ENCODE measurements at places on chromosomes 3 and 15.

DNA sequence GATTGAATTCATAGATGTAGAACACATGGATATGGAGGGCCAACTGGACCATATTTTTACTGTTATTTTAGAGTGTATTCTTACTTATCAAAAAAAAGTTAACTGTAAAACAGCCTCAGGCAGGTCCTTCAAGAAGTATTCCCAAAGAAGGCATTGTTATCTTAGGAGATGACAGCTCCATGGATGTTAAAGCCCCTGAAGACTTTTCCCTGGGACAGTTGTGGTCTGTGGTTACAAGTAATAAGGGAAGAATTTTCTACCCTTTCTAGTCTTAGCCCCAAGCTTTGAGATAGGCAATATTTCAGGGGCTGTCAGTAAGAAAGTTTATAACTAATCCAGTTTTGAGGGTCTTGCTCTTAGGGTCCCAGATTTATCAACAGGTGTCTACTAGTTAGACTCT, 62.5 kb downstream of the LRRC49 start:
- no peak for DNase-seq

GRCh38 chr15:91488452-91488851, 365.1 kb upstream of the SLCO3A1 start:
- no peak for DNase-seq

DNA sequence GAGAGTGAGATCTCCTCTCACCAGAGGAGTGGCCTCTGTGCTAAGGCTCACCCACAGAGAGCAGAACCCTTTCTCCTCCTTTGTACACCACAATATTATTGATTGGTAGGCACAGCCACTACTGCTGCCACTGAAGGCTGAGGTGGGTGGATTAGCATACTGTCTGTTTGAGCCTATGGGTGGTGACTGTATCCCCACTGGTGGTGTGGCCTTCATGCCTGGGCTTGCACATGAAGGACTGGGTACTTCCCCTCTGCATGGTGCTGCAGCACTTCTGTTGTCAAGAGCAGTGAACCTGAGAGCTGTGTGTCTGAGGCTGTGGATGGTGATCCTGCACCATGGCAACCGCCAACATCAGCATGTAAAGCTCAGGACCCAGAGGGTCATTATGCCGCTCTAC, 35.7 kb upstream of the NECTIN3 start:
- DNase-seq = no peak

DNA sequence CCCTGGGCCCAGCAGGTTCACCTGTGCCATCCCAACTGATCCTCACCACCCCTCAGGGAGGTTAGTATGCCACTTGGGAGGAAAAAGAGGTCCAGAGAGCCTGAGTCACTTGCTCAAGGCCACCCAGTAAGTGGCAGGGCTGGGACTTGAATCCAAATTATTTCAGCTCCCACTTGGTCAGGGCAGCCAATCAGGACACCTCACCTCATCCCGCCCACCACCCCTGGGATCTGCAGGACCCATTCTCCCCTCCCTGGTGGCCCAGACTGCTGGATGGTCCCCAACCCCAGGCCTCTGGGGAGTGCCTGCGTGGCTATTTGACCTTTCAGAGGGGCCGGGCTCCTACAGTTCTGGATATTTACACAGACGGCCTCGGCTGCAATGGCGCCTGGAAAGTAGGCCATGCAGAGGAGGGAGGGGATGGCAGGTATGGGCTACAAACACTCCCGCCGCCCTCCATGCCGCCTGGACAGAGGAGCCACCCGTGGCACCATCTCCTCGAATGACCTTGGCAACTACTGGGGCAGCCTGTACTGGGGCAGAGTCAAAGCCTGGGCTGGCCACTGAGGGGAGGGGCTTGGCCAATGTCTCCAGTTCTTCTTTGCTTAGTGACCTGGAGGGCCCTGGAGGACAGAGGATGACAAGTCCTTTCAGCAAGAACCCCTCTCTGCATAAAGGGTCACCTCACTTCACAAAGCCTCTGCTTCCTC, 153.6 kb upstream of the LINGO1 start:
- DNase-seq = no peak

DNA sequence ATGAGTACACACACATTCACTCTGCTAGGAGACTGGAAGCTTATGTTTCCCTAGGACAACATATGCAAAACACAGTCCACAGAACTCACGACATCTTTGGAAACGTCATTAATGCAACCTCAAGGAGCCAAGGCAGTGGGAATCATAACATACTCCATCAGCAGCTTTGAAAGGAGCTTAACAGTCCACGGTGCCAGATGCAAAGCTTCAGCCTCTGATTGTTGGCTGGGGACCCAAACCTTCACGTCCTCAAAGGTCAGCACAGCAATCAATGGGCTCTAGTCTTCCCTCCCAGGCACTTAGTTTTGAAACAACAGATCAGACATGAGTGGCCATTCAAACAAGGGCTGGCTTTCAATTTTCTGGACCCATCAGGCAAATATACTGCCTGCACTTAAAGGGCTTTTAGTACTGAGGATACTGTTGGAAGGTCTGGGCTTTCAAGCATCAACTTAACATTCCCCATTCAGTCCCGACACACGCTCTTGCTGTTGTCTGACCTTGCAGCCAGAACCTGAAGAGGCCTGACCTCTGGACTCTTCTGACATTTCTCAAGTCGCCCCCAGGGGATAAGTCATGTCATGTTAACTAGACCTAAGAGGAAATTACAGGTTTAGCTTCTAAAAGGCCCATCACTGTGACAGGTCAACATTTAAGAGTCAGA, 223.0 kb downstream of the PDZRN3 start:
- no peak for DNase-seq

DNA sequence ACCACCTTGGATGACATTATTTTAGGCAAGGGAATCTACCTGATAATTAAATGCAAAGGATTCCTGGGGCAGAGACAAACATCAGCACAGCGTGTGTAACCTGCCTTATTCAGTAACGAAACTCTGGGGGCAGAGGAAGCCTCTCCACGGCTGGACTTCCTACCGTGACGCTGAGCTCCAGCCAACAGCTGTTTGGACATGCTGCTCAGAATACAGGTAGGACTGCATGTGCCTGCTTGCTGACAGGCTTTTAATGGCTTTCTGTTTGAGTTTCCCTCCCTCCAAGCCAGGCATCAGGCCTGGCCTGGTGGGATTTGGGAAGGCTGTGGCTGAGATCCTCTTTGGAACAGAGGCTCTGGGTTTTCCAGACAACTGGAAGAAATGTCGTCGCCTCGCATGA, 150.6 kb downstream of the ADAMTS17 start:
- DNase-seq = peak; percentile 17

- no peak for DNase-seq
These were observed 714 bp downstream of the GNAT1 start for GRCh38 chr3:50192124-50192523.

DNA sequence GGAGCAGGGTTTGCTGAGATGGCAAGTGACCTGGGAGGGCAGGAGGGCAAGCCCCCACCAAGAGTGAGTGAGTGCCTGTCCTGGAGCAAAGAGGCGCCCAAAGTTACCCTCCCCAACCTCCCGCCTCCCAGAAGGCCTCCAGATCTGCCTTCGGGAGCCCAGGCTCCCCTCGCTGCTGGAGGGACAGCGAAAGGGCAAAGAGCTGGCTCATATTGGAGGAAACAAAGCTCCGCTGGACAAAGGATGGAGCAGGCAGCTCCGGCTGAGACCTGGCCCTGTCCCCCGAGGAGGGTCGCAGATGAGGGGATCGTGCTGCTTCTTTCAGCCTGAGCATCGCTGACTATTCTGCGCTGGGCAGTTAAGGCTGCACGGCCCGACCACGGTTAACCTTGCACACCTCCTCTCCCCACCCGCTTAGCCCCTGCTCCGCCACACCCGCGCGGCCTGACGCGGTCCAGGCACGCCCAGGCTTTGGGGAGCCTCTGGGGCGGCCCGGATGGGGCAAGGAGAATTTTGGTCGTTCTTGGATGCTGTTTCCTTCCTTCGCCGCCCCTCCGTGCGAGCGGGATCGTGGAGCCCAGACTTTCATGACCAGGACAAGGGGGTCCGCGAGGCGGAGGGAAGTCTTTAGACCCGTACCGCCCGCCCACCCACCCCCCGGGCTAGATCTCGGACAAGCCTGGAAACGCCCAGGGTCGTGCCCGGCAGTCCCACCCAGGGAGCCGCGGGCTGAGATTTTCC, 651 bp downstream of the PLCD1 start:
- DNase-seq = no peak

DNA sequence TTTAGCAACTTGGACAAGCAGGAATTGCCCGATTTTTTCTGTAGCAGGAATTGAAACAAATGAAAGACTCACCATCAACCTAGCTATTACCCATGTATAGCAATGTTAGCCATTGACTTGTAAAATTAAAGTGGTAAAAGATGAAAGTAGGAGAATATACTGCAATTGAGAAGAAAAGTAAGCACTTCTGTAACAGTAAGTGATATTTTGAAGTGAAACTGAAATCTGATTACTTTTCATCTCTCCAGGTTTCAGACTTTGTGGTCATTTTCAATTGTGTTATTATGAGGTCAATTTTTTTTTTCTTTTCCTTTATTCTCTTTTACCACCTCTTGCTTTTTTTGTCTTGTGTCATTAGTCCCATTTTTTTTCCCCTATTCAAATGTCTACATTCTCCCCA, 1078.2 kb downstream of the ZPLD1 start:
- DNase-seq = no peak

- DNase-seq = no peak
These were observed 62.8 kb downstream of the POLR2M start for GRCh38 chr15:57769266-57769665.

GRCh38 chr15:32718821-32719716, 1.3 kb downstream of the GREM1 start:
- DNase-seq = peak; percentile 9

DNA sequence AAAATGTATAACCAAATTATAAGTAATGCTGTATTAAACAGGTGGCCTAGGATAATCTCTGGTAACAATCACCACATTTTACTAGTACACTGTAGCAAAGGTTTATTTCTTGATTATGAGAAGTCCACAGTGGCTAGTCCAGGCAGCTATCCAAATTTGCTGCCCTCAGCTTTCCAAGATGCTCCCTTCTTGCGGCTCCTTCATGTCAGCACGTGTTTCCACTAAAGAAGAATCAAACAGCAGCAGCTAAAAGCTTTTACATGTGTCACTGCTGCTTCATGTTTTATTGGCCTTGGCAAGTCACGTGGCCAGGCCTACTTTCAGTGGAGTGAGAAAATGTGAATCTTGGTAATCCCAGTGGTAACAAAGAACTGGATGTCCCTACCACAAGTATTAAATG, 5.6 kb upstream of the RBMS3 start:
- DNase-seq = no peak

DNA sequence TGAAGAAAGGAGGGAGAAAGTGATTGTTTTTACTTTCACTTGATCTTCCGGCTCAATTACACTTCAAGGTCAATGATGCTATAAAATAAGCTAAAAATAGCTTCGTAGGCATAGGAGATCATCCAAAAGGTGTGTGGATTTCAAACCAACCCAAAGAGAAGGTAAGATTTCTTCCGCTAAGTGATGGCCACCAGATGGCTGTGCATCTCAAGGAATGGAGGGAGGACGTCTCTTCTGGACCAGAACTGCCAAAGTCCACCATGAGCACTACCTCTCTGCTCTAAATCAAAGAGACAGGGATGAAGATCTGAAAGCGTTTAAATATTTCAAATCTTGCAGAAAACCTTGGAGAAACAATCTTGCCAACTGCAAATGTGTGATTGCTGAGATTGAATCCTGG, 199.1 kb upstream of the ZPLD1 start:
- no peak for DNase-seq

GRCh38 chr3:37945807-37946530, 44.6 kb upstream of the VILL start:
- DNase-seq = no peak

DNA sequence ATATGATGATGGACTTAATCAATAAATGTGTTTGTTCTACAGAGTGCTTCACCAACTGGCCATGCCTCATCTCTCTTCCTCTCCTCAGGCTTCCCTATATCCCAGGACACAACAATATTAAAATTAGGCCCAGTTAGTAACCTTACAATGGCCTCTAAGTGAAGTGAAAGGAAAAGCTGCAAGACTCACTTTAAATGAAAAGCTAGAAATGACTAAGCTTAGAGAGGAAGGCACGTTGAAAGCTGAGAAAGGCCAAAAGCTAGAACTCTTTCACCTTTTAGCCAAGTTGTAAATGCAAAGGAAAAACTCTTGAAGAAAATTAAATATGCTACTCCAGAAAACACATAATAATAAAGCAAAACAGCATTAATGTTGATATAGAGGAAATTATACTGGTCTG, 1010.3 kb downstream of the NAALADL2 start:
- DNase-seq = no peak

DNA sequence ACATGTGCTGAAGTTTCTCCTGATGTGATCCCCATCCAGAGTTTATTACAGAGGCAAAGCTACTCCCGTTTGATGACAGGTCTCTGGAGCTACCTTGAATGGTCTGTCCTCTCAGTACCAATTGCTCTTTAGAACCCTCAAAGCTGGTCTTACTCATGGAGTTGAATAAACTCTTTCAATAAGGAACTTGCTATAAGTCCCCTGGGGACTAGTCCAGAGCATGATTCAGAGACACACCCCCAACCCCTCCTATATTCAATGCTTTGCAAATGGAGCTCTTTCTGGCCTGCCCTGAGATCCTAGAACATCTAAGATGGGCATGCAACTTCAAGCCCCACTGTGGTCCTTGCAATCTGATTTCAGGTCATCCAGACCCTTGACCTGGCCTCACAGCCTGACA, 23.9 kb upstream of the TPM1 start:
- DNase-seq = no peak

- DNase-seq = no peak
These were observed 37.6 kb upstream of the TP63 start for GRCh38 chr3:189593581-189593980.

- DNase-seq = no peak
These were observed 393.7 kb upstream of the RGMA start for GRCh38 chr15:93482731-93483130.

DNA sequence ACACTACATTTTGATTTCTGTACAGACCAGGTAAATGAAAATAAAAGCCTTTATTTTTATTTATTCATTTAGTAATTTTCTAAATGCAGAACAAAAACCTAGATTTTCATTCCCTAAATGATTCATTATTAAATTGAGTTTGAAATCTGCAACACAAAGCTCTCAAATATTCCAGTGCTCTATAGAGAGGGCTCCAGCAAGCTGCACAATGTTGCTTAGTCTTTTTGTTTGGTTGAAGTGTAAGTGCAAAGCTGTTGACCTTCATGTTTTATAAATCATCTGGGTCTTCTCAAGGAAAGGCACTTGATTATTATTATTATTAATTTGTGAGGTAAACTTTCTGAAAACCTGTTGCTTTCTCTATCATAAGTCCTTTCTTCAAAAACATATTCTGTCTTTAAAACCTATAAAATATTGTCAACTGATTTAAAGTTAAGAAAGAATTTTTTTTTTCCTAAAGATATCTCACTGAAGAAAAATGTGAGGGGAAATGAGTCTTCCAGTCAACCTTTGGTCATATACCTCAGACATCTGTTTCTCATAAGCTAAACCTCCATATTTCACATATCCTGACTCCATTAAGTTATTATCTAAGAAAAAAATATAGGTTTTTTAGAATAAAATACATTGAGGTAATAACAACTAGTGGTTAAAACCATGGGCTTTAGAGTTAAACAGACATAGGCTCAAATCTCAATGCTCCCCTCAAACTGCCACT, 100.7 kb downstream of the ZIC4 start:
- DNase-seq = no peak

- no peak for DNase-seq
These were observed 50.2 kb upstream of the GMNC start for GRCh38 chr3:190912736-190913135.

GRCh38 chr3:34275811-34276210, 477.4 kb downstream of the PDCD6IP start:
- no peak for DNase-seq
